Astrocyte of the spinal cord (primary cell): ENCODE measurements at places on chromosomes 13 and 19.
A peak's percentile ranks its signal among the peaks of the same experiment; 100 is the strongest.

DNA sequence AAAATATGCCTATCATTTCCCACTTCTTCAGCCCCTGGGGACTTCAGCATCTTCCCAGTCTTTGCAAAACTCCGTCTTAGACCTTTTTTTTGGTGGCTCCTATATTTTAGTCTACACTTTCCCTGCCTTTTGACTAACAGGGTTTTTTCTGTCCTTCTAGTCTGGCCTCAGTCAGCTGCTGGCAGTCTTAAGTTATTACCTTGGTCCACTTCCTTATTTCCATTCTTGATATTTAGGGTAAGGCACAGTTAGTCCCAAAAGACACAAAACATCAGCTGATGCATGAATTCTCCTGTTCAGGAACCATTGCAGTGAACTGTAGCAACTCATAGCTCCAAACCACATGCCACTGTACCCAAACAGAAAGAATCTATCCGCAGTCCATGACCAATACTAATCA lies 234.6 kb upstream of the RFC3 start:
- DNase-seq, result no peak

GRCh38 chr19:17296273-17296672 lies 7.0 kb downstream of the ABHD8 start:
- DNase-seq, result peak; percentile 24

- DNase-seq, result no peak
Measured at GRCh38 chr19:39111593-39112199, 13.9 kb upstream of the PAK4 start.

- DNase-seq, result no peak
Measured at GRCh38 chr19:15871570-15871969, 26.3 kb downstream of the CYP4F2 start.

GRCh38 chr13:21149568-21149967 lies 26.8 kb downstream of the SKA3 start:
- peak; percentile 18 for DNase-seq

GRCh38 chr13:113532156-113532806 lies 41.8 kb upstream of the DCUN1D2 start:
- DNase-seq, result peak; percentile 17

GRCh38 chr19:52778811-52779210 lies 7.8 kb downstream of the ZNF600 start:
- no peak for DNase-seq

DNA sequence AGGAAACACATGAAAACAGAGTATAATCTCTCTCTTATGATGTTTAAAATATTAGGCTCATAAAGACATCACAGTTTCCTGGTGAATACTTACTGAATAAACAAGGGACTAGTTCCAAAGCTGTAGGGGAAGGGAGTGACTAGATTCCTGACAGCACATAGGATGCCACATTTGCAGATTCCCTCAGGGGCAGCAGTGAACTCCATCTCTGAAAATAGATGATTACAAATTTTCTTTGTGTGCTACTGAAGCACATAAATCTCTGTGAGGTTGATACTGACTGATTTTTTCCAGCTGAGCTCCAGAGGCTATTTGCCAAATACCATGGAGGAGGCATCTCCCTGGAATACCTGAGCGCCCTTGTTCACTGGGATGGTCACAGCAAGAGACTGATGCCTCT lies 77.3 kb downstream of the FGF9 start:
- no peak for DNase-seq
